NK-92 treated with Interleukin-12 subunit alpha and Interleukin-12 subunit beta, amount 100 ng/mL, for 24 hours (cell line): ENCODE measurements at places on chromosomes 1 and 21.

- no peak for DNase-seq
Measured at GRCh38 chr21:44739316-44739715, 27.9 kb upstream of the TSPEAR start.

DNA sequence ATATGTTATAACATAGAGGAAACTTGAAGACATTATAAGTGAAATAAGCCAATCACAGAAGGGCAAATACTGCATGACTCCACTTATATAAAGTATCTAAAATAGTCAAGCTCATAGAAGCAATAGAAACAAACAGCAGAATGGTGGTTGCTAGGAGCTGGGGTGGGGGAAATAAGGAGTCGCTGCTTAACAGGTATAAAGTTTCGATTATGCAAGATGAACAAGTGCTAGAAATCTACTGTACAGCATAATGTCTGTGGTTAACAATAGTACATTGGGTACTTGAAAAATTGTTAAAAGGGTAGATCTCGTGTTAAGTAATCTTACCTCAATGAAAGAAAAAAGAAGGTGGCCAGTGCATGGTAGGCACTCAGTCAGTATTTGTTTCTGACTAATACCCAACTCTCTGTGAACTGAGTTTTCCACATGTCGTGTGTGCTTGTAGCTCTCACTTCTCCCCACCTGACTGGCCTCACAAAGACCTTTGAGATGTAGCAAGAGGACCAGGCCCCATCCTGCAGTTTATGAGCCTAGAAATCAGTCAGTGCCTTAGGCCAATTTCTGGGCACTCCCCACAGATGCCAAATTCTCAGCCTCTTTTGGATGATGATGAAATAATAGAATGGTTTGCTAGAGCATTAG is 14.7 kb upstream of the SPRR5 start:
- DNase-seq: no peak

DNA sequence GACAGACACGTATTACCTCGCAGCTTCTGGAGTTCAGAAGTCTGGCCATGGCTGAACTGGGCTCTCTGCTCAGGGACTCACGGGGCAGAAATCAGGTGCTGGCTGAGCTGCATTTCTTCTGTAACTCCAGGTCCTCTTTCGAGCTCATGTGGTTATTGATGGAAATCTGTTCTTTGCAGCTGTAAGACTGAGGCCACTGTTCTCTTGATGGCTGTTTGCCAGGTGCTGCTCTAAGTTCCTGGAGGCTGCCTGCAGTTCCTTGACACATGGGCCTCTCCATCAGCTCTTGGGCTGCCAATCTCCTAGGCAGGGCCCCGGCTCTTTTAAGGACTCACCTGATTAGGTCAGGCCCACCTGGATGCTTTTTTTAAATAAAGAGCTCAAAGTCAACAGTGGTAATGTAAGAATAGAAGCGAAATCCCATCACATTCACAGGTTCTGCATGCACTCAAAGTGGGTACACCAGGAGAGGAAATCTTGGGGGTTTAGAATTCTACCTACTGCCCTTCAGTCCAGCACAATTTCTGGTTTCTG is 139.1 kb downstream of the KAZN start:
- DNase-seq: no peak

DNA sequence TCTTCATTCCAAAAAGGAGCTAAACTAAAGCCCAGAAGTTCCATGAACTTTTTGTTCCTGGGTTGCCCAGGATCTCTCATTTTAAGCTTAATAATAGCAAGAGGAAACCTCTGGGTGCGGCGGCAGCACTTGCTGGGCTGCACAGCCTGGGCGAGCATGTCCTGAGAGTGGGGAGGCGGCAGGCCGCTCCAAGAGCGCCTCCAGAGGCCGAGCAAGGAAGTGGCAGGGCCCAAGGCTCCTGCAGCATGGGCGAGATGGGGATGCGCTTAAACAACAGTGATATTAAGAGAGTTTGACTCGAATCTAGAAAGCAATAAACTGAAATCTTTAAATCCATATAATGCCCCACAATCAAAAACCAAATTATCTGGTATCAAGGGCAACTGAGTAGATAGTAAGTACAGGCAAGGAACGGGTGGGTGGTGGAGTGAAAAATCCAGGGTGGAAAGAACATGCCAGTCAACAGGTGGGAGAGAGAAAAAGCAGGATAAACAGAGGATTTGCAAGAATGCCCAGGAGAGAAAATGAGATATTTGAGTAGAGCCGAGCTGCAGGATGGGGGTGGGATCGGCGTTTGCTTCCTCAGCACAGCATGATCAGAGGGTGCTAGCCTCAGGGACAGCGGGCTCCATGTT is 14.1 kb upstream of the TNR start:
- DNase-seq: no peak

DNA sequence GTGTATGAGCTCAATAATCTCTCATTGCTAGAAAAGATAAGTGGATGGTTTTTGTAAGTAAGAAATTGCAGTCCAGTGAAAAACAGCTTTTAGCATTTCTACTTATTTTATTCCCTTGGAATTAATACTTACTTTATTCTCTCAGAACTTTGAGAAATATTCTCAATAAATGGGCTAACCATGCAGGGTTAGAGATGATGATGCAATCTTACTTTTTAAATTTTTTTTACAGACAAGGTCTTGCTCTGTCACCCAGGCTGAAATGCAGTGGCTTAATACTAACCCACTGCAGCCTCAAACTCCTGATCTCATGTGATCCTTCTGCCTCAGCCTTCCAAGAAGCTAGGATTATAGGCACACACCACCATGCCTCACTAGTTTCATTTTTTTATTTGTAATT is 440.8 kb upstream of the ZP4 start:
- no peak for DNase-seq

DNA sequence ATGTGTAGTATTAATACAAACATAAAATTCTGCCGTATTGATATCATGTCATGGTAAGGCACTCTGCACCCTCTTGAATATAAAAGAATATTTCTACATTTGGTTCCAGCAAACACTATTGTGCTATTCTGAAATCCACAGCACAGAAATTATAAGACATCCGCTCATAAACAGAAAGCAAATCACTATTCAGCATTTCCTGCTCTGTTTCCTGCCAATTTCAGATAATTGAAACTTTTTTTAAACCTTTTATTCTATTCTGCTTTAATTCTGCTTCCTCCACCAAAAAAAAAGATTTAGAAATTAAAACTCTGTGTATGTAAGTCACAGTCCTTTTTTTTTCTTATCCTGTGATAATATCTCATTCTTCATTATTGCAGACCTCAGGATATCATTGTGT is 39.6 kb upstream of the PLEKHO1 start:
- no peak for DNase-seq

- no peak for DNase-seq
Measured at GRCh38 chr1:46594063-46594462, 10.0 kb downstream of the MKNK1 start.

DNA sequence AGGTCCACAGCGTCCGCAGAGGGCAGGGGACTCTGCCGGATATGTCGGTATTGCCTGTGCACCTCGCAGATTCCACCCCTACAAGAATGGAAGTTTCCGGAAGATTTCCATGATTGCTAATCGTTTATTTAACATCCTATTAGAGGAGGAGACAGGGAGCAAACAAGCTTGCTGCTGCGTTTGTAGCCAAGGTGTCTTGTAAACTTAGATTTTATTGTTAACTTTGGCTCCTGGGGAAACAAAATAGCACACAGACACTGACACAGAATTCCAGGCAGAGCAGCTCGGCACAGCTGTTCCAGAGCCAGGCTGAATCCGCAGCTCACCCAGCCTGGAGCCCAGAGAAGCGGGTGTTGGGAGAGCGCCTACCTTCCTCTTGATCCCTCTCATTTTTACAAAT is 75.7 kb downstream of the AJAP1 start:
- no peak for DNase-seq
